OCI-LY7 (cell line): ENCODE measurements at places on chromosomes 4 and X.
A peak's percentile ranks its signal among the peaks of the same experiment; 100 is the strongest.

DNA sequence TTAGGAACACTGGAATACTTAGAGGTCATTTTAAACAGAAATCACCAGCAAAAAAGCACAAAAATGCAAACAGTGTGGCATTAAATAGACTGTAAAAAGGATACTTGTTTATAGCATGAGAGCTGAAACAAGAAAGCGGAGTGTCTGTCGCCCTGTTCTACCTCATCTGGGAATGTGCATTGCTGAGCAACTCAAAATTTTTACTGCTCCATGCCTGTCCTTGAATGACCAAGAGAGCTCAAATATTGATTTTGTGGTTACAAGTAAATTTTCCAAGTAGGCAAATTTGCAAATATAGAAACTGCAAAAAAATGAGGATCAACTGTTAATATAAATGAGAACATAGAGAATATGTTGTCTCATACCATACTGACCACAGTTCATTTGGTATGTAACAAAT is 25.5 kb downstream of the AP1AR start:
- DNase-seq, result no peak

- peak; percentile 22 for DNase-seq
Measured at GRCh38 chr4:47442980-47443379, 20.5 kb downstream of the COMMD8 start.

- no peak for DNase-seq
Measured at GRCh38 chrX:118115953-118116712, 477 bp downstream of the KLHL13 start.

DNA sequence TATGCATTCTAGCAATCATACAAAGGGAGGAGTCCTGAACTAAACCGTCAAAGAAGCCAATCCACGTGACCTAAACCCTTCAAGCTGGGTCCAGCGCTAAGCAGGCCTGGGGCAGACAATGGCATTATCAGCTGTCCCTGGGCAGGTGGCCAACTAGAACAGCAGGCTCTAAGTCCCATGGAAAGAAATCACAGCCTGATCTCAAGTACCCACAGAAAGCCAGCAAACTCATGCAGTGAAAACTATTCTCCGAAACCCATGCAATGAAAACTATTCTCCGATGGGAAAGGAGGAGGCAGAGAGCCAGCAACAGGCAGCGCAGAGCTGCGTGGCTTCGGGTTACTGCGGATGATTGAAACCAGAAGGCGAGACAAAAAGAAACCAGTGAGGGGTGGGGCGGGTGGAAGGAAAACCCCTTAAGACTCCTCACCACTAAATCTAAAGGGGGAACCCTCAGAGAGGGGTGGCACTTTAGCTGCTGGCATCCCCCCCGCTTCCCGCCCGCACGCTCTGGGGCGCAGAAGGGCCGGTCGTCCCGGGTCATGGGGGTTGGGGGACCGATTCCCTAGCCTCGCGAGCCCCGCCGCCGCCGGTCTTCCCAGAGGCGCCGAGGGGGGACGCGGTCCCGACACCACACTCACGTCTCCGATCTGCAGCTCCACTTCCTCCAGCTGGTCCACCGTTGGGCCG is 567 bp downstream of the C4orf46 start:
- DNase-seq, result peak; percentile 53

DNA sequence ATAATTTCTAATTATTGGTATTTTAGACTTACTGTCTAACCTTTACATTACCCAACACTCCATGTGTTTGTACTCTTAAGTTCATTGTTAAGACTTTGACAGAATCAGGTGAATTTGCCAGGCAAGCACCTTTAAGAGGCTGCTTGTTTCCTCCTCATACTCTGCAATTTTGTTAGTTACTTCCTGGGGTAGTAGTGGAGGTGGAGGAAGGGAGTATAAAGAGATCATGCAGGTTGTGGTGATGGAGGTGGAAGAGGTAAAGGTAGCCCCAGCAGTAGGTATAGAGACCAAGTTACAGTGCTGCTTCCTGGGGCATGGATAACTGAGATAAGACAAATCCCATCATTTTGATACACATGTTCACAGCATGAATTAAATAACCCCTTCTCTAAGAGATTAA is 6.7 kb downstream of the WDR44 start:
- DNase-seq, result no peak

GRCh38 chr4:1939664-1940509 is 68.7 kb downstream of the NSD2 start:
- DNase-seq, result no peak

GRCh38 chr4:168743601-168744000 is 246.7 kb downstream of the PALLD start:
- DNase-seq, result no peak

- no peak for DNase-seq
Measured at GRCh38 chrX:17559728-17560379, 177.4 kb upstream of the SCML1 start.

GRCh38 chr4:8443801-8444200 is 3.2 kb downstream of the TRMT44 start:
- DNase-seq, result no peak

GRCh38 chrX:153903238-153903980 is 1.1 kb upstream of the AVPR2 start:
- DNase-seq, result peak; percentile 35

- no peak for DNase-seq
Measured at GRCh38 chrX:53160297-53160983, 64.6 kb downstream of the KDM5C start.

DNA sequence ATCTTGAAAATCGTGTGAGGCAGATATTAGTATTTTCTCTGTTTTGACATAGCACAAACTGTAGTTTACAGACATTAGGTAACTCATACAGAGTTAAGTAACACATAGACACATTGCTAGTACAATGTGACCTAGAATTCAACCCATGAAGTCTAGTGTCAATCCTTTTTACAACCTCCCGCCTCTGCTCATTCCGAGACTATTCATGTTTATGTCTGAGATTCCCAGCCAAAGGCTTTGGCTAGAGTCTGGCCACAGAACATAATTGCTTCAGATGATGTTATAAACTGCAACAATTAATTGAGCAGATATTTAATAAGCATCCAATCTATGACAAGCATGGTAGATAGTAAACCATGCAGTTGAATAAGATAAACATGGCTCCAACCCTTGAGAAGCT is 841.0 kb downstream of the STIM2 start:
- DNase-seq, result no peak

DNA sequence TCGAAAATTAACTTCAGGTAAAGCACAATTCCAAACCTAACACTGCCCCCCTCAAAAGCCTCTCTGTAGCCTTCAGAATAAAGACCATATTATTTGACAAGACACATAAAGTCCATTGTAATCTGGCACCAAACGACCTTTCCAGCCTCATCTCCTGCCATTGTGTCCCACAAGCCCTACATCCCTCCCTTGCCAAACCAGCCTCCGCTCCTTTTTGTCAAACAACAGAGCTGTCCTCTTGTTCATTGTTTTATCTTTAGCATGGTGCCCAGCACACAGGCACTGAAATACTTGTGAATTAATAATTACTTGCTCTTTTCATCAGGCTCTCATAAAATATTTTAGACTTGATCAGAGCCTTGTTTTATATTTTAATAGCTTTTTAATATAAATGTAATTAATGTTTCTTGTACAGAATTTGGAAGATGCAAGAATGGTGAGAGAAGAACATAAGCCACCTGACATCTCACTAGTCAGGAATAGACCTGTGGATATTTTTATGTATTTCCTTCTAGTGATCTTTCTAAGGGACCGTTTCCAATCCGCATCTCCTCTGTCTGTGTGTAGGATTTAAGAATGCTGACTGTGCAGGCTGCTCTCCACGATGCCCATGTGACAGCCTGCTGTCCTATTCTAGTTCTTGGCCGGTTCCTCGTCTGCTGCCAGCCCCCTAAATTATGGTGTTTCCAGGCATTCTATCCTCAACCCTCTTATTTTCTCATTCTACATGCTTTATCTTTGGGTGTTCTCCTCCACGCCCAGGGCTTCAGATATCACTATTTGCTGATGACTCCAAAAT is 3.0 kb upstream of the IRF2 start:
- no peak for DNase-seq

DNA sequence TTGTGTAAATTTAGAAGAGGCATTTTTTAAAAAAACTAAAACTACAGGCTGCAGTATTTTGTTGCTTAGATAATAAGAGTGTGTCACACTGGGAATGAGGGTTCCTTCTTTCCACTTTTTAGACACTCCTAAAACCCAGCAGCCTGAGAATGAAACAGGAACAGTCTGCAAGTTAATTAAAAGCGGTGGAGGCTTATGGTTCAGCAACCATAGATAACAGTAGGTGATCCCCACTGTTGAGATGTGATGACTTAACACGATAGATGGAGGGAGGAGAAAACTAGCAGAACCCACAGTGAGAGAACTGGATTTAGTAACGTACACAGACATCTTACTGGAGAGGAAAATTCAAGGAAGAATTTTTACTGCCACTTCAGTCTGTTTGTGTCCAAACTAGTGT is 767.3 kb downstream of the C4orf33 start:
- DNase-seq, result no peak

DNA sequence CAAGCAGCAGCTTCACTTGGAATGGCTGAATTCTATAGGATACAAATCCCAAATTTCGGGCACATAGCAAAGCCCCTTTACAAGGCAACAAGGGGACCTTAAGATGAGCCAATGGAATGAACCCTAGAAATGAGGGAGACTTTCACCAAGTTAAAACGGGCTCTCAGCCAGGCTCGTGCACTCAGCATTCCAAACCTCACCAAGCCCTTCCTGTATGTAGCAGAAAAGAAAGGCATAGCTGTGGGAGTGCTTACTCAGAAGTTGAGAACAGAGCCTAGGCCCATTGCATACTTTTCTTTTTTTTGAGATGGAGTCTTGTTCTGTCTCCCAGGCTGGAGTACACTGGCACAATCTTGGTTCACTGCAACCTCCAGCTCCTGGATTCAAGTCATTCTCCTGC is 10.8 kb upstream of the HERC5 start:
- DNase-seq, result no peak

GRCh38 chr4:75907966-75908365 is 5.7 kb upstream of the PPEF2 start:
- DNase-seq, result no peak

DNA sequence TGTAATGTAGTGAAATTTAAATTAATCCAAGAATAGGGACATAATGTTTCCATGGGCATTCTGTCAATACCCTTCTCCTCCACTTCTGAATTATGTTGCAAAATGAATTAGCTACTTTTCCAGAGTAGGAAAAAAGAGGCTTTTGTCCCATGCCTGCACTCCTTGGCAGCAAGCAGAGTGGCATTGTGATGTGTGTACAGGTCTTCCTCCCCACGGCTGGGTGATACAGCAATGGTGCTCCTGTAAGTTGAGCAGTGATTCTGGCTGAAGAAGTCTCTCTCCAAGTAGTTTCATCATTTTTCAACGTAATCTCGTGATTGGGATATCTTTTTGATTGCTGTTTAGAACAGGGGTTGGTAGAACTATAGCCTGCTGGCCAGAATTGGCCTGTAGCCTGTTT is 59.9 kb downstream of the KIT start:
- no peak for DNase-seq

GRCh38 chr4:164428561-164428960 is 325.4 kb upstream of the SMIM31 start:
- no peak for DNase-seq

GRCh38 chr4:184039963-184040383 is 134.9 kb downstream of the STOX2 start:
- DNase-seq, result no peak

DNA sequence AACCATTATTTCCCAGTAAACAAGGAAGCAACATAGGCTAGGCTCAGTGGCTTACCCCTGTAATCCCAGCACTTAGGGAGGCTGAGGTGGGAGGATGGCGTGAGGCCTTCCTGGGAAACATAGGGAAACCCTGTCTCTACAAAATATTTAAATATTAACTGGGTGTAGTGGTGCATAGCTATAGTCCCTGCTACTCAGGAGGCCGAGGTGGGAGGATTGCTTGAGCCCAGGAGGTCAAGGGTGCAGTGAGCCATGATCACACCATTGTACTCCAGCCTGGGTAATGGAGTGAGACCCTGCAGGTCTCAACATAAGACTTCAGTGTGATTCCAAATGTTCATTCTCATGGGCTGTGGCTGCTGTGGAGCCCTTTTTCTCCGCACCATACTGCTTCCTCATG is 34.9 kb downstream of the FHDC1 start:
- DNase-seq, result no peak

- no peak for DNase-seq
Measured at GRCh38 chr4:86220121-86220520, 139.7 kb downstream of the MAPK10 start.

DNA sequence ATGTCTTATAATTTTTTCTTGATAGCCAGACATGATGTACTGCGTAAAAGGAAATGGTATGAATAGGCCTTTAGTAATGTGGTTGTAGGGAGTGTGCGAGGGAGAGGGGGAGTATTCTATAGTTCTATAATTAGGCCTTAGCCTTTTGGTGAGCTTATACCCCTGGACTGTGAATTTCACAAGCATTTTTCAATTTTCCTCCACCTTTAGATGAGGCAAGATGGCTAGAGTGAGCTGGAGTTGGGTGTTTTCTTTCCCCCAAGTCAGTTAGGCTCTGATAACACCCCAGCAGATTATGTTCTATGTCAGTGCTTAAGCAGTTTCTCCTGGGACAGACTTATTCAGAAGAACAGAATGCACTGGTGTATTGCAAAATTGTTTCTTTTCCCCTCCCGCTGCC is 210.2 kb upstream of the NPY2R start:
- DNase-seq, result no peak

- no peak for DNase-seq
Measured at GRCh38 chrX:12989461-12989860, 14.6 kb downstream of the TMSB4X start.

DNA sequence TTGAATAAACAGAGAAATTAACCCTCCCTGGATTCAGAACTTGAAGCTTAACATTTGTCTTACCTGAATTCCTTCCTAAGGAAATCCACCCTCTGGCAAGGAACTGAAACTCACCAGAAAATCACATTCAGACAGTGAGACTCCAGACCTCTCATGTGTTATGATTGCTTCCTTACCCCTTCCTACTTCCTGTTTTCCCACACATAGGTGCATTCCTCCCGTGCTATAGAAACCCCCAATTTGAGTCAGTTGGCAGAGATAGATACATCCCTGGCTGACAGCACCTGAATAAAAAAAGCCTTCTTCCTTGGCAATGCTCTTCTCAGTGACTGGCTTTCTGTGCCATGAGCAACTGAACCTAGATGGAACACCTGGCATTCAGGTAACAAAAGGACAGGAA is 157.0 kb upstream of the SMIM31 start:
- DNase-seq, result no peak

DNA sequence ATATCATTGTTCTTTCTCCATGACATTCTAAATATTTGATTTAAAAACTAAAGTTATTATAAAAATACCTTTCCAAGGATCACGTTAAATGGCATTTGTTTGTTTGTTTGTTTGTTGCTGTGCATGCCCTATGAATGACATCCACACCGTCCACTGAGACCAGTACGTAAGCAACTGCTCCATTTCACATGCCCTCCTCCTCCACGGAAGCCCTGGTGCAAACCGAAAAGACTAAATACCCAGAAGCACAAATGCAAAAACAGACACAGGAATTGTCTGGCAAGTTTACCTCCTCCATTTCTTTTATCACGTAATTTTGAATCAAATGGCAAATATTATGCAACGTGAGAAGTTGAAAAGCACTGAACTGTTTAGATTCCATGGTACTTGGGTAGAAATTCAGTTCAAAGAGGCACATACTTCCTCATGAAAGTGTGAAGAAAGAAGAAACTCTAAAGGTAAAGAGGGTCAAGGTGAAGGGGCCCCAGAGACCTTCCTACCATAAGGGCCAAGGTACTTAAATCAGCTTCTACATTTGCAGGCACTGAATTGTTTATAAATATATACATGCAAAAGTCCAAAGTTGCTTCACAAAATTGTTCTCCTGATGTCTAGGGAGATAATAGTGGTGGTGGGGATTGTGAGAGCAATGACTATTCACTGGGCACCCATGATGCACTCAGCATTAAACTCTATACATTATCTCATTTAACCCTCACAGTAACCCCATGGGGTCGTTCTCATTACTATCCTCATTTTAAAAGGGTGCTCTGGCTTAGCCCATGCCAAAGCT is 23.4 kb downstream of the IRF2 start:
- DNase-seq, result no peak
